ENCODE measurements at places on chromosomes 3 and 15. TPM values are rescaled to one million over a fixed set of nuclear protein-coding genes. Genes with fewer than 3 reads are reported as not detected.
A peak's percentile ranks its signal among the peaks of the same experiment; 100 is the strongest.

GRCh38 chr3:88267847-88268246, 118.1 kb downstream of the C3orf38 start:
- DNase-seq: no peak
- H3K27ac ChIP-seq: no peak overlapping the region
- no peak overlapping the region for H3K4me3 ChIP-seq
- H3K36me3 ChIP-seq: no peaks in the 10 kb centered on the region
- no peaks in the 10 kb centered on the region for H3K4me1 ChIP-seq

DNA sequence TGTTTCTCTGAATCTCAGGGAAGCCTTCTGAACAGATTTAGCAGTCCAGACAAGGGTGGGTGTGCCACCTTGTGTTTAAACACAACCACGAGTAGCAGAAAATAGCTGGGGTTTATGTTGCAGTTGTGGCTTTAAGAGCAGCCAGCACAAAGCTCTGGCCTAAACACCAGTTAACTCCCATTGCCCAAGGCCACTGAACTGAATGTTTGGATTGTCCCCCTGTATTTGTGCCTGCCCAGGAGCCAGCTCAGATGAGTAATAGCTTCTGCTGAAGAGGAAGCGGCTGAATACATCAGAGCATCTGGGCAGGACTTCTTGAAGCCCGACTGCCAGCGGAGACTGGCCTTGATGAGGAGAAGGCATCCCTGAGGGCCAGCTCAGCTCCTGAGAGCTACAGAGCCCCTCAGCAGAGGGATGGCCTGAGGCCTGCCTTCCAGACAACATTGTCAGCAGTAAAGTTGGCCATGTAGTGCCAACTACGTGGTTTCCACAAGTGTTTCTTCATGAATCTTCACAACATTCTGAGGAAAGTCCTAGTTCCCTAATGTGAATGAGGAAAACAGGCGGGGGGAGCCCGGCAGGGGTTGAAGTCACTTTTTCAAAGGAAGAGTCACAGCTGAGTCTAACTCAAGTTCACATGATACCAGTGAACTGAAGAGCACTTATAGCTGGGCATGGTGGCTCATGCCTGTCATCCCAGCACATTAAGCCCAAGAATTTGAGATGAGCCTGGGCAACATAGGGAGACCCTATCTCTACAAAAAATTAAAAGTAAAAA, 65.8 kb upstream of the ZBTB38 start:
- H3K27me3 ChIP-seq: no peaks in the 10 kb centered on the region
- H3K36me3 ChIP-seq: no peaks in the 10 kb centered on the region
- H3K4me1 ChIP-seq: no peaks in the 10 kb centered on the region
- DNase-seq: no peak
- H3K4me3 ChIP-seq: no peak overlapping the region
- no peak overlapping the region for H3K27ac ChIP-seq

DNA sequence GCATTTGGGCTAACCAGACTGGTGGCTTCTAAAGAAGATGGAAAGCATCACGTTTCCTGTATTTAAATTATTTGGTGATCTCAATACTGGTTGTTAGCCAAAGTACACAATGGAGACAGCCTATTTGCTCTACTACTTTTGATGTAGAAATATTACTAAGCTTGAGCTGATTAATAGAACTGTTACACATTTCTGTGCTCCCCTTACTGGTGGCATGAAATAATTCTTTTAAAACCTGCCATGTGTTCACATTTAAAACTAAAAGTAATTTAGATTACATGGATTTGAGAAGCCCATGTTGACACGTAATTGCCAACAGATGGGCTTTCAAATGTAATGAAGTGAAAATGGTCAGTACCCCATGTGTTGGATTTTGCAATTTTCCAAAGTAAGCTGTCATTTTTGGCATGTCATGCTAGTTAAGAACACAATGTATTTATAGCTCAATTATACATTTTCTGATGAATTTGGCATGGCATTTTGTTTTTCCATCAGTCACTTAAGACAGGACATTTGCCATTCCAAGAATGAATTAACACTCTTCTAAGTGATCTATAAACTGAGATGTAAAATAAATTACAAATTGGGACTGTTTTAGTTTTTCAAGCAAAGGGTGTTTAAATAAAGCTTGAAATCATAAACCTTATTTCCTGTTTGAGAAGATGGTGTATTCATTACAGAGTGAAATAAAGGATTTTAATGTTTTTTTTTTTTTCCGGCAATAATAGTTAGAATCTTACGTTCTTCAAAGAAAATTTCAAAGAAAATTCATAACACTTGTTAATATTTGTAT, 10.8 kb upstream of the RARRES1 start:
- H3K27ac ChIP-seq: no peak overlapping the region
- H3K4me1 ChIP-seq: no peaks in the 10 kb centered on the region
- peaks cover 2% of the 10 kb centered on the region for H3K36me3 ChIP-seq
- no peaks in the 10 kb centered on the region for H3K27me3 ChIP-seq

MIX23 gene
- total RNA-seq: 22.4 TPM

A4GNT gene
- total RNA-seq: not detected

- peaks cover 2% of the 10 kb centered on the region for H3K36me3 ChIP-seq
- peak overlapping the region; percentile 57 for H3K27ac ChIP-seq
- peak; percentile 67 for DNase-seq
These were observed 68.4 kb downstream of the CRTC3 start for GRCh38 chr15:90598031-90598577.

ASB14 gene
- 7.2 TPM for total RNA-seq

SYNPR gene
- total RNA-seq: not detected

RBP2 gene
- not detected for total RNA-seq

AP3S2 gene
- total RNA-seq: 42.1 TPM

RAB43 gene
- total RNA-seq: 2.6 TPM

CYP8B1 gene
- not detected for total RNA-seq

DNA sequence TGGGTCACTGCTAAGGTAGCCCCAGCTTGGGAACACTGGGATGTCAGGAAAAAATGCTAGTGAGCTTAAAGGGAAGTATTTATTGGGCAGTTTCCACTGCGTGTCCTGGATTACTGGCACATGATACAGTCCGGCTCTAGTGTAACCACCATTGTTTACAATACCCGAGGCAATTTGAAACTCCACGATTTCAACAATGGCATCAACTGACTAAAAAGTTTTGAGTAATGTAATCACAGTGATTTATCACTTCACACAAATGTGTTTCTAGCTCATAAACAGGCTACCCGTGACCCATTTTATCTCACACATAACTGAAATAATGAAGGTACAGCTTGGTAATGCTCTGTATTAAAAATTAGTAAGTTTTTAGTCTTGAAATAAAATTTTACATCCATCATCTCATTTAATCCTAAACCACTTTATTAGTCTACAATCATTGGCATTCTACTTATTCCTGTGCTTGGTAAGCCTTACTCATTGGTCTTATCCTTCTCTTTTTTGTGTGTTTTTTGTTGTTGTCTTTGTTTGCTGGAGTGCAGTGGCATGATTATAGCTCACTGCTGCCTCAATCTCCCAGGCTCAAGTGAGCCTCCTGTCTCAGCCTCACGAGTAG, 7.6 kb downstream of the ZMAT3 start:
- H3K27ac ChIP-seq: no peak overlapping the region
- H3K4me3 ChIP-seq: no peak overlapping the region
- DNase-seq: no peak

NGLY1 gene
- 28.6 TPM for total RNA-seq

GRCh38 chr15:69852916-69853315, 244.8 kb downstream of the TLE3 start:
- H3K4me3 ChIP-seq: no peak overlapping the region
- no peak overlapping the region for H3K27ac ChIP-seq
- DNase-seq: no peak
- no peaks in the 10 kb centered on the region for H3K4me1 ChIP-seq

HDDC3 gene
- total RNA-seq: 10.9 TPM

DNA sequence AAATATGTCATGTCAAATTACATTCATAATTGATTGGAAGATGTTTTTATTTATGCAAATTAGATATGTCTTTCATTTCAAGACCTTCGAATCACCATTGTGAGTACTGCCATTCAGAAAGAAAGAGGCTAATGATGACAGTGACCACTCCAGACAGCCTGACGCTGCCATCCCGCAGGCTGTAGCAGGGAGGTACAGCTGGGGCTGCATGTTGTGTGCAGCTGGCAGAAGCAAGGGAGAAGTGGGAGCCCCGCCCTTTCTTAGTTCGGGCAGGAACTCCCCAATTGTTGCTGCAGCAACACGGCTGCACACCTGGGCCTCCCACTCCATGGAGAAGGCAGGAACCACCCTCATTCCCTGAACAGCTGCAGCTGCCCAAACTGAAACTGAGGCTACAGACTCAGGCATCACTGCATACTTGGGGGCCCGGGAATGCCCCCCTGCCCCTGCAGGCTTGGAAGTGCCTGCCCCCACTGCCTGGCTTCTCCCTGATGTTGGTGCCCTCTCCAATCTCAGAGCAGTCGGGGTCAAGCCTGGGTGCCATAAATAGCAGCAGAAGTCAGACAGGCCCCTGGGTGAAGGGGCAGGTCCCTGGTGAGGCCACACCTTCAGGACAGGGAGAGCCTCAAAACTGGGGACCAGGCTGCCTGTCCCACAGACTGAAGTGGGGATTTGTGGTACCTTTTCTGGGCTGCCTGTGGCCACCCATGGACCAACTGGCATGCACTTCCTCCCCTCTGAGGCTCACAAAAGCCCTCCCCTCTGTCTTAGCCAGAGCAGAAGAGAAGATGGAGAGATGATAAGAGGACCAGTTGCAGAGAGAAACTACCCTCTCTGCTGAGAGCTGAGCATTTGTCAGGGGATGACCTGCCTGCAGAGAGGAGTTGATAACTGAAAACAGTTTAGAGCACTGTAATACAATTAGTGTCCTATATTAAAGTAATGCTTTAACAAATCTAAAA, 964.6 kb downstream of the SI start:
- no peaks in the 10 kb centered on the region for H3K36me3 ChIP-seq
- no peak for DNase-seq
- H3K4me3 ChIP-seq: no peak overlapping the region
- no peaks in the 10 kb centered on the region for H3K4me1 ChIP-seq
- no peaks in the 10 kb centered on the region for H3K27me3 ChIP-seq

GRCh38 chr3:53243165-53243564, 12.7 kb downstream of the TKT start:
- DNase-seq: no peak
- H3K4me3 ChIP-seq: no peak overlapping the region
- no peaks in the 10 kb centered on the region for H3K27me3 ChIP-seq
- H3K36me3 ChIP-seq: peaks cover 39% of the 10 kb centered on the region
- peaks cover 50% of the 10 kb centered on the region for H3K4me1 ChIP-seq
- H3K27ac ChIP-seq: no peak overlapping the region

DNA sequence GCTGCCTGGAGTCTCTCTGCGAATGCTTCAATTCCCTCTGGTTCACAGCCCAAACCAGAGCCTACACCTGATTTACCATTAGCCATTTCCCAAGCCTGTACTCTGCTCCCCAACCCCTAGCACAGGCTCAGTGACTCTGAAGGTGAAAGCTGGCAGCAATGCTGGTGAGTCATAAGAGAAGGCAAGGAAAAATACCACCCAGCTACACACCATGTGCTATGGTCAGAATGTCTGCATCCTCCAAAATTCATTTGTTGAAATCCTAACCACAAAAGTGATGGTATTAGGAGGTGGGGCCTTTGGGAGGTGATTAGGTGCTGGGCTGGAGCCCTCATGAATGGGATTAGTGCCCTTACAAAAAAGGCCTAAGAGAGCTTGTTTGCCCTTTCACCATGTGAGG, 117.1 kb upstream of the TJP1 start:
- H3K4me1 ChIP-seq: no peaks in the 10 kb centered on the region
- no peak for DNase-seq
- H3K36me3 ChIP-seq: no peaks in the 10 kb centered on the region
- H3K27me3 ChIP-seq: no peaks in the 10 kb centered on the region

DNA sequence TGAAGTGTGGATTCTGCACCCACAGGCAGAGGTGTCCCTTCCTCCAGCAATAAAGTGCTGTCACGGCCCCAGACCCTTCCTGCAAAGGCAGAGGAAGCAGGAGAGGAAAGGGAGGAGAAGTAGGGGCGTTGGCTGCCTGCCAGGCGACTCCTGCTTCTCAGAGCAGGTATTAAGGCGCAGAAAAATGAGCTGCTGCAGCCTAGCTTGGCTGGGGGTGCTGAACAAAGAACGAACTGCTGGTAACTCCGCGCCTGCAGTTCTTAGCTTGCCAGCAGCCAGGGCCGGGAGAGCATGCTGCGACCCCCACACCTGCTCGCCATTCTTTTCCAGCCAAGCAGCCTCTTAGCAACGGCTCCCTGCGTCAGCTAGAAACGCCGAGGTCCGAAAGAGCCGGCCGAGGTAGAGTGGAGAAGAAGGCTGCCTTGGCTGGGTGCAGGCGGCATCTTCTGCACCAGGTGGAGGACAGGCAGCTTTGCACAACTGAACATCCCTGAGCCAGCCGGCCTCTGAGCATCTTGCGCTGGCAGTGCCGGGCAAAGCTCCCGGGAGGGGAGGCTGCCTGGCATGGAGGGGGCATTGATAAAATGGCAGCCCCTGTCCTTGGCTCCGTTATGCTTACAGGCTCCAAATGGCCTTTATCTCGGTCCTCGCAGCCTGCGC, 296.0 kb downstream of the MEX3B start:
- no peaks in the 10 kb centered on the region for H3K36me3 ChIP-seq
- DNase-seq: no peak
- H3K27me3 ChIP-seq: no peaks in the 10 kb centered on the region
- H3K27ac ChIP-seq: no peak overlapping the region
- H3K4me3 ChIP-seq: no peak overlapping the region
- H3K4me1 ChIP-seq: peaks cover 18% of the 10 kb centered on the region

GRCh38 chr3:30078736-30079135, 527.7 kb upstream of the TGFBR2 start:
- no peaks in the 10 kb centered on the region for H3K27me3 ChIP-seq
- no peak overlapping the region for H3K27ac ChIP-seq
- no peaks in the 10 kb centered on the region for H3K36me3 ChIP-seq
- no peaks in the 10 kb centered on the region for H3K4me1 ChIP-seq
- H3K4me3 ChIP-seq: no peak overlapping the region

- no peak for DNase-seq
- no peak overlapping the region for H3K4me3 ChIP-seq
- no peak overlapping the region for H3K27ac ChIP-seq
- H3K36me3 ChIP-seq: no peaks in the 10 kb centered on the region
- H3K4me1 ChIP-seq: no peaks in the 10 kb centered on the region
These were observed 894.3 kb downstream of the DIPK2A start for GRCh38 chr3:144865948-144866347.

DNA sequence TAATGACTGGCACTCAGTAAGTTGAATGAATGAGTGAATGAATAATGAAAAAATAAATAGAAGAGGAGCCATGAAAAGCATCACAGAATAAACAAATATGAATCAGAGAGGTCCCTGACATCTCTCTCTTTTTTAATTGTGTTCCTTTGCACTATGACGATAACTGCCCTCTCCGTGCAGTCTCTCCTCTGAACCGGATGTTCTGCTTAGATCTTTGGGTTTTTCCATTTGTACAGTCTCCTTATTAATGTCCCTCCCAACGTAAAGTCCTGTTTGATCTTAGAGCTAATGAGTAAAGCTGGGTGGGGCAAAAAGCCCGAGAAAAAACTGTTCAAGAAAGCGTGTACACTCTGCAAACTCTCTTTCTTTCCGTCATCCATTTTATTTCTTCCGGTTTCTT, 28.3 kb upstream of the BHLHE40 start:
- H3K4me1 ChIP-seq: no peaks in the 10 kb centered on the region
- no peak overlapping the region for H3K27ac ChIP-seq
- H3K4me3 ChIP-seq: no peak overlapping the region
- no peaks in the 10 kb centered on the region for H3K27me3 ChIP-seq
- no peaks in the 10 kb centered on the region for H3K36me3 ChIP-seq

Data from heart left ventricle (tissue), 16 donors.